ENCODE measurements at places on chromosomes 3 and 15. TPM values are rescaled to one million over a fixed set of nuclear protein-coding genes. Genes with fewer than 3 reads are reported as not detected.

SLC28A1 gene
- 0.32 TPM for polyA plus RNA-seq

SH2D7 gene
- polyA plus RNA-seq, result 0.12 TPM

SPINT1 gene
- 1.3 TPM for polyA plus RNA-seq

ADAMTS17 gene
- polyA plus RNA-seq, result 4.4 TPM

DPPA2 gene
- not detected for polyA plus RNA-seq

DNAH1 gene
- polyA plus RNA-seq, result 6.2 TPM

RBPMS2 gene
- polyA plus RNA-seq, result 4.4 TPM

ARPP19 gene
- 61.9 TPM for polyA plus RNA-seq

GANC gene
- polyA plus RNA-seq, result 17.0 TPM

CD47 gene
- 45.8 TPM for polyA plus RNA-seq

TTLL13 gene
- polyA plus RNA-seq, result not detected

FSIP1 gene
- polyA plus RNA-seq, result 0.94 TPM

GOLGA8K gene
- 0.86 TPM for polyA plus RNA-seq

CLDN16 gene
- polyA plus RNA-seq, result not detected

CYP8B1 gene
- 0.05 TPM for polyA plus RNA-seq

ICE2 gene
- polyA plus RNA-seq, result 37.6 TPM

ITIH3 gene
- 1.1 TPM for polyA plus RNA-seq

P2RY14 gene
- polyA plus RNA-seq, result 1.5 TPM

HRH1 gene
- 3.4 TPM for polyA plus RNA-seq

C3orf70 gene
- 3.5 TPM for polyA plus RNA-seq

GOLGA8S gene
- polyA plus RNA-seq, result 0.79 TPM

KLHL40 gene
- 206 TPM for polyA plus RNA-seq

ALG1L2 gene
- polyA plus RNA-seq, result 1.7 TPM

MED12L gene
- 9.7 TPM for polyA plus RNA-seq

MON1A gene
- 9.7 TPM for polyA plus RNA-seq
